ENCODE measurements at places on chromosomes 16 and 17.

- no peak for DNase-seq
Measured at GRCh38 chr17:82435103-82435502, 15.4 kb downstream of the CYBC1 start.

DNA sequence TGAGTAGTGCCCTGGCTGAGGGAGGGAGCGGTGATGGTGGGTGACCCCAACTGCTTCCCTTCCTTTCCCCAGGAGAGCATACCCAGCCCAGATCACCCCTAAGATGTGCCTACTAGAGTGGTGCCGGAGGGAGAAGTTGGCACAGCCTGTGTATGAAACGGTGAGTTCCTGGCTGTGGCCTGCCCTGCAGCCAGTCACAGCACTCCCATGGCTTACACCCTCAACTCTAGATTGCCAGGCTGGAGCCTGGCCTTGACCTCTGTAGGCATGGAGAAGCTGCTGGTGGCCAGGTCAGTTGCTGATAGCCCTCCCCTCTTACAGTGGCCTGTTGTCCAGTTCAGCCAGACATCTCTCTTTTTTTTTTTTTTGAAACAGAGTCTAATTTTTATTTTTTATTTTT, 8.6 kb upstream of the NFATC3 start:
- DNase-seq = peak; percentile 34

GRCh38 chr16:15873301-15873700, 15.1 kb downstream of the CEP20 start:
- no peak for DNase-seq

GRCh38 chr16:53775821-53776431, 72.0 kb downstream of the FTO start:
- no peak for DNase-seq

DNA sequence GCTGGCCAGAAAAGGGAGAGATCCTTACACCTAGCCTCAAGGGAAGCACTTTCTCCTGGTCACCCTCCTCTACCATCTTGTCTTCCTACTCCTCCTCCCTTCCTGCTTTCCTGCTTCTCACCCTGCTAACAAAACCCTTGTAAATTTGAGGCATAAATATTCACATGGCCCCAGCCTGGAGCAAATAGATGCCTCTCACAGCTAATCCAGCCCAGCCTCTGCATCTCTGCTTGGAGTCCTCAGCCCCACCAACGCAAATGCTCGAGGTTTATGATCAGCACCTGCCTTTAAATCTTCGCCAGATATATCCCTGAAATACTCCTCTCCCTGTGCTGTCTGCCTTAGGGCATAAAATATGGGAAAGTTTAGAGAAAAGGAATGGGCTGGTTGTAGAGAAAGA, 205.2 kb upstream of the CDH5 start:
- DNase-seq = no peak

DNA sequence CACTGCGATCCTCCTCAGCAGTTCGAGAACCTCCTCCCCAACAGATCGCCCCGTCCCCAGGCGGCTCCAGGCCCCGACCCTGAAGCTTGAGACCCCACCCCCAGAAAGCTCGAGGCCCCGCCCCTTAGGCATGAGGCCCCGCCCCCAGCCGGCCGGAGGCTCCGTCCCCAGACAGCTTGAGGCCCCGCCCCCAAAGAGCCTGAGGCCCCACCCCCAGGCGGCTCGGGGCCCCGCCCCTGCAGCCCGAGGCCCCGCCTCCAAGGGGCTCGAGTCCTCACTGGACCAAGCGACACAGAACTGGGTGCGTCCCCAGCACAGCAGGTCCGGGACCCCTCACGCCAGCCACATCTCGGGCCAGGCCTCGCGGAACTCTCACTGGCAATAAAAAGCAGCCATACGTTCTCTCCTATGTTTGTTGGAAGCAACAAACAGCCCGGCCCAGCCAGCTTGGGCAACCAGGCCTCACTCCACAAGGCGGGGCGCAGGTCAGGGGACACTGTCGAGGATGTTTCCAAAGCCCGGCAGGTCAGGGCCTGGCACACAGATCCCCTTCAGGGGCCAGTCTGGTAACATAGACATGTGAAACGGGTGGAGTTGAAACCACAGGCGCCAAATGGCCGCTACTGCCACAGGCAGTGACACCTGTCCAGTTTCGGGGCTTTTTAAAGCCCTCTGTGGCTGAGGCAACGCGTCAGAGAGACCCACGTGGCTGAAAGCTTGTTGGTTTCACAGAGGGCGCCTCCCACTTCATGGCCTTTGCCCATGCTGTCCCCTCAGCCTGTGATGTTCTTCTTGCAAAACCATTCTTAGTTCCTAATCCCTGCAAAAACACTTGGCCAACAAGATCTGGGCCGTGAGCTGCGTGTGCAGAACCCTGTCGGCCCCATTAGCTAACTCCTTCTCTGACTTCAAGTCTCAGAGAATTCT, 224.2 kb downstream of the PARN start:
- no peak for DNase-seq

DNA sequence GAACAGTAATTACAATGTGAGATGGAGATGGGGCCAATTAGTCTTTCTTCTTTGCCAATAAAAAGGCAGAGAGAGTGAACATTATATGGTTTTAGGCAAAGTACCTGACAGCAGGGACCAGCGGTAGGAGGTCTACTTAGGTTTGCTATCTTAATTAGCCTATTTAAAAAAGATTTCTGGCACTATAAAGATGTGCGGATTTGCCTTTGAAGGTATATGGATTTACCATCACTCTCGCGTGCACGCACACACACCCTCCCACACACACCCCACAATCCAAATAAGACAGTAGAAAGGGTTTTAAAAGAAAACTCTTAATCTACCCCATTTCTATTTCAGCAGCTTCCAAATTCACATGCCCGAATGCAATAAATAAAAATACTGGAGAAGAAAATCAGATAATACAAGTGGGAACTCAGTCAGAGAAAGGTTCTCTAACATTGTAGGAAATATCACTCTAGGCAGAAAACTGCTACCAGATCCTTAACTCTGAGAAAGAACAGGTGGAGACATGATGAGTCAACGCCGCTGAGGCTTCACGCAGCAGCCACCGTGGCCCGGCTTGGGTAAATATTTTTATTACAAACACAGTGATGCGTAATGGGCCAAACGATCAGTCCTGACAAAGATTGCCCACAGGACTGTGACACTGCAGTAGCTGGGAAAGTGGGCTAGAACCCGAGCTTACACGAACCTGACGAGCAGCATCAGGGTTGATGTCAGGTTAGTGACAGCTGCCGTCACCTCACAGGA, 66.6 kb upstream of the AXIN2 start:
- DNase-seq = no peak

DNA sequence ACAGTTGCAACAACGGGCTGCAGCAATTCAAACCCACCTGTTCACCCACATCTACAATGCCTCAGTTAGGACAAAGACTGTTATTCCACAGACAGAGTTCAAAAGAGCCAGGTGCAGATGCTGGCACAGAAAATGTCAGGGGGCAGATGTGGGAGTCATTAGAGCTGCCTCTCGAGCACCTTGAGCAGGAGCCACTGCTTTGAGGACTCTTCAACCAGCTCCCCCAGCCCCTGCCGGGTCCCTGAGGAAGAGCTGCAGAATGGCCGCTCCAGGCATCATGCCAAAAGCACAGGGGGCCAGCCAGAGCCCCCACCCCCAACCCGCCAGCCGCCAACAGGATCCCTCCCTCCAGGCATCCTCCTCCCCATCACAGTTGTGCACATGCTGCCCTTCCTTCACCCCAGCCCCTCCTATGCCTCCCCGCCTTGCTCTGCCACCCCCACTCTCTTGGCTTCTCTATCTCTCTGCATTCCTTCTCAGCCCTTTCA, 20.8 kb downstream of the C17orf67 start:
- DNase-seq = no peak

DNA sequence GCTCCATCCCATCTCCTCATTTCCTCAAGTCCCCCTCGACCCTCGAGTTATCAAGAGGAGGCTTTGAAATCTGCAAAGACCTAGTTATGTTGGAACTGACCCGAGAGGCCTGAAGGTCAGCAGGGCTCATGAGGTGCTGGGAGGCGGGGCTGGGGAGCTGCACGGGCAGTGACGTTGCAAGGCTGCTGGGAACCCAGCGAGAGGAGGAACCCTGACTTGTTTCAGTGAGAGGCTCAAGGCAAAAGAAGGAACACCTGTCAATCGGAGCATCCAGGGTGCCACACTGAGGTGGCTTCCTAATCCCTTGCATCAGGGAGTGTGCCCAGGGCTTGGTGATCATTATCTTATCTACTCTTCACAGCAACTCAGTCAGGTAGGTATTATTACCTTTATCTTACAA, 86.9 kb downstream of the CDH11 start:
- no peak for DNase-seq

DNA sequence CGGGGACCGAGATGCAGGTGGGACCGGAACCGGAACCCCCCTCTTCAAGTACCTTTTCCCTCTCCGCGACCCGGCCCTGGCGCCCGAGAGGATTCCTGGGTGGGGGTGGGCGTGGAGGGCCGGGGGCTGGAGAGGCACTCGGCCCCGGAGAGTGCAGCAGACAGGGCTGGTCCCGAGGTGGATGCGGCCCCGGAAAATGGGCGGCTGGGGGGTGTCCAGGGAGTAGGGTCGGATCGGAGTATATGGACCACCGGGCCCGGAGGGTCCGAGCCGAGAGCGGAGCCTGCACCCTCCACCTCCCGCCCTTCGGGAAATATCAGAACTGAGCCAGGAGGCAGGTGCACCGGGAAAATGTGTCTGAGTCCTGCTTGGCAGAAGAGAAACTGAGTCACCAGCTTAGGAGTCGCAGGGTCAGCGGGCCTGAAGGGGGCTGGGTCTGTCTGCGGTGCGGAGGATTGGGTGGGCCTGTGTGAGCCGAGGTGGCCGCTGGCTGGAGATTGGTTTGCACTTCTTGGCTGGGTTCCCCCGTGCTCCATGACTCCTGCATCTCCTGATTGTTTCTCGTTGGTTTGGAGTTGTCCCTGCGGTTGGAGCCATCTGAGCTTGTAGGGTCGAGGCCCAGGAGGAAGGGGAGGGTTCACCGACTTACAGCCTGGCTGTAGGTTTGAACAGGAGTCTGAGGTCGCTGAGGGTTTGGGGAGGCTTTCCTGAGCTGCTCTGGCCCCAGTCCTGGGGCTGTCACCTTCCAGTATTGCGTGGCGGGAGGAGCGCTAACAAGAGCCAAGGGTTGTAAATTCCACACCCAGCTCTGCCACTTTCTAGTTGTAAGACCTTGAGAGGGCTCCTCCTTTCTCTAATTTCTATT, 518 bp downstream of the SH2B1 start:
- no peak for DNase-seq

GRCh38 chr16:51155820-51156806, 5.0 kb upstream of the SALL1 start:
- DNase-seq = no peak

DNA sequence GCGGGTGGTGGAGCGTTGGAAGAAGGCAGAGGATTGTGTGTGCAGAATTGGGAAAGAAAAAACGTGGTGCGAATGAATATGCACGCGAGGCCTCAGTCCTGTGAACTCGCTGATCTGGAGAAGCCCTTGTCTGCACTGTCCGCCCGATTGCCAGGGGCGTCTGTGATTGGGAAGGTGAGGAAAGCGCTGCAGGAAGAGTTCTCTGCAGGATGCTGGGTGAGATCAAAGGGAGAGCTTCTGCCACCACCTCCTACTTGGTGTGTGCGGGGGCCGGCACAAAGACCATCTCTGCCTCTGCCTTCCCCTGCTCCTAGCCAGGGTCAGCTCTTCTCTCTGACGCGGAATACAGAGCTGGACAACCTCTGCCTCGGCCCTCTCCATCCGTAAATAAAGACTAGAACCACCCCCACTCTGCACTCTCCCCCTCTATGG, 841 bp upstream of the RAB5C start:
- DNase-seq = no peak

GRCh38 chr17:62875296-62875695, 67.2 kb upstream of the MARCHF10 start:
- DNase-seq = no peak

DNA sequence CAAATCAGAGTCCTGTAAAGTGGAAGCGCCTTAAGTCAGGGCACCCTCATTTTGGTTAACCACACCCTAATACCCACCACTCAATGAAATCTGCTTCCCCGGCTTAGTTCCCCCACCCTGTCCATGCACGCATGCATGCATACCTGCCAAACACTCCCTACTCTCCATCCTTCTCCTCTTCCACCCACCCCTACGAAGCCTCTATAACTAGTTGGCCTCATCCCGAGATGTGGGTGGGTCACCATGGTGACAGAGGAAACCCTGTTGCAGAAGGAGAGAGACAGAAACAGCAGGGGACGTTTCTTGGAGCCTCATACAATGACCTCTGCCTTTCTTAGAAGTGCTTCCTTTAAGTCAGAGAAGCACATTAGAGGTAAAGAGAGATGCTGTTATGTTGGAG, 46.8 kb upstream of the DNAH9 start:
- DNase-seq = no peak

GRCh38 chr16:56833243-56833970, 31.6 kb upstream of the SLC12A3 start:
- DNase-seq = no peak

- no peak for DNase-seq
Measured at GRCh38 chr16:90077757-90078578, 837 bp upstream of the PRDM7 start.

GRCh38 chr16:73797115-73797514, 499.5 kb upstream of the PSMD7 start:
- DNase-seq = no peak

DNA sequence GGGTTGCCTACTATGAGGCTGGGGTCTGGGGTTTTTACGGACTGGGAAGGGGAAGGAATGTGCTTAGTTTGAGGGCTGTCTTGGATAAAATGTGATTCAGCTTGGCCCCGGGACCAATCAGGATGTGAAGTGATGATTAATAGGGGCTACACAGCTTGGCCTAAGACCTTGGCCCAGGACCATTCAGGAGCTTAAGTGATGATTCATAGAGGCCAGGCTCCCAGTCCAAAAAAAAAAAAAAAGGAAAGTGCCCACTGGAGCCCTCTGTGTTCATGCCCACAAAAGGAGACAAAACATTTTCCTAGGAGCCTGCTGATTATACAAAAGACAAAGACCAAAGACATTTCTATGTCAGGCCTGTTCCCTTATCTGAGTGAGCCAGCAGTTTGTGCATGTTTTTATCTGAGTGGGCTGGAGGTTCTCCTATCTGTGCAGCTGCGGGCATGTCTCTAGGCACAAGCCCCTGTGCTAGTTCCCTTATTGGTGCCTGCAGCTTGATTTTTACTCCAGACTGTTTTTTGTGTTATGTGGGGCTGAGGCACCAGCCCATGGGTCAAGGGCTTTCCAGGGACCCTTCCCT, 898.2 kb upstream of the GOT2 start:
- DNase-seq = no peak

DNA sequence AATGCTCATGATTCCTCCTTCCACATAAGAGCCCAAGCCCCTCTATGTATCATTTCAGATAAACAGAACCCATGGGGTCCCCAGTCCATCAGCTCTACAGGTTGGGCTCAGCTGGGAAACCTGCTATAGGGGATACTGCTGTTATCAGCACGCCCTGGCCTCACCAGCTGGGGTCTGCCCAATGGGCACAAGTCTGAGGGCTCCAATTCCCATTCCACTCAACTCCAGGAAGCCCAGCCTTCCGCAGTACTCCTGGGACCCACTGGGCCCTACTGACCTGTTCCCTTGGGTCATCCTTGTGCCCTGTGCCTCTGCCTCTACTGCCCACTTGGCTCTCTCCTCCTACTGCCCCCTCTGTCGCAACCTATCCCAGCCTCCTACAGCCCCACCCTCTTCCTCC, 16.2 kb upstream of the XYLT2 start:
- DNase-seq = no peak

All from heart left ventricle (tissue), 16 donors.